Urothelium cell line (cell line): ENCODE measurements at places on chromosomes 1 and 21.

DNA sequence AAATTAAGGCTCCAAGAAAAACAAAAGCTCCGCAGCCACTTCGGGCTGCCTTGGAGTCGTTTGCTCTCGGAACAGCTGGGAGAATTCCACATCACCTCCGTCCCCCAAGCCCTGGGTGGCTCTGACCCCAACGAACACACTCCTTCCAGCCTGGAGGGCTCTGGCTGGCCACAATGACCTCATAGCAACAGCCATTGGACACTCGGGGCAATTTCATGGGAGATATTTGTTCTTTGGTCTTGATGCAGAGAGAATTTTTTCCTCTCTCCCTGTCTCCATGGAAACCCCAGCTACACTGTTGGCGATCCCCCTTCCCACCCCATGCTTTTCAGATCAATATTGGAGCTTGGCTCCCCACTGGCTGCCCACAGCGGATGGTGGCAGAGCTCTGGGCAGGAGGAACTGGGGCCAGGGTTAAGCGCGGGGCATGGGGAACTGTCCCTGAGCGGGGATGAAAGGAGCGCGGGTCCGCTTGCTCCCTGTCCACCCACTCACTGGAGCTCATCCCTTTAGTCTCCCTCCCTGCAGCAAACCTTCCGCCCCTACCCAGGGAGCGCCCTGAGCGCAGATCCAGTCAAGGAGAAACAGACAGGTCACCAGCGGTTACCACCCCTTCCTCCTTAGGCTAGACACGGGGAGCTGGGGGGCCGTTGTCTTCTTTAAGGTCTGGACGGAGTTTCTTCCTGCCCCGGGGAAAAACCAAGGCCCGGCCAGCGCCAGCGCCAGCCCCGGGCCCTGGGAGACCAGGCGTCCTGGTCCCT, 1.2 kb downstream of the WNT4 start:
- DNase-seq, result no peak

DNA sequence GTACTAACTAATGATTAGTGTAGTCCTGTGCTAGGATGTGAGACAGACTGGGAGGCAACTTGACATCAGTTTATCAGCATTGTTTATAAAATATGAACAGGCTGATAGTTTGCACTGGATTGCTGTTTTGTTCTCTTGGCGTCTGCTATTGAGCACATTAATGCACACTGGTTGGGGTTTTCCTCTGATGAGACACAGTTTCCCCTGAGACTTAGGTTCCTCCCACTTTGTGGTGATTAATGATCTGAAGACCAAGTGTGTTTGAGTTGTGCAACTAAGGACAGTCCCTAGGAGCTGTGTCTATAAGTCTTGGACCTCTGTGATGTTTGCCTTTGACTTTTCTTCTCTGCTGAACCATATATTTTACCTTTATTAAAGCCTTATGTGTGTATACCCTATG, 1015.4 kb downstream of the AMY1C start:
- DNase-seq, result no peak

GRCh38 chr1:201828217-201828819, 639 bp upstream of the IPO9 start:
- DNase-seq, result no peak

GRCh38 chr1:47709872-47710231, 272.0 kb downstream of the FOXD2 start:
- DNase-seq, result peak; percentile 36

- DNase-seq, result no peak
Observed at GRCh38 chr21:42552407-42553336, 39.0 kb downstream of the SLC37A1 start.

GRCh38 chr1:116769561-116769977, 15.3 kb downstream of the CD2 start:
- no peak for DNase-seq

DNA sequence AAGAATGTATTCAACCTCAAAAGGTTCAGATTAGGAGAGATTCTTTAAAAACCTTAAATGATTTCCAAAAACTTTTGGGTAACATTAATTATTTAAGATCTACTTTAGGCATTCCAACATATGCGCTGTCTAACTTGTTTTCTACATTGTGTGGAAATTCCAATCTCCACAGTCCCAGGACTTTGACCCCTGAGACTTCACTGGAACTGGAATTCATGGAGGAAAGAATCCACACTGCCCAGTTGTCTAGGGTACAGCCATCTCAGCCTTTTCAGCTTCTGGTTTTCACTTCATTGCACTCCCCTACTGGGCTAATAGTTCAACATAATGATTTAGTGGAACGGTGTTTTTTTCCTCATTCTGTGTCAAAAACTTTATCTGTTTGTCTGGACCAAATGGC, 161.5 kb downstream of the IER5 start:
- no peak for DNase-seq

- no peak for DNase-seq
Observed at GRCh38 chr1:223423641-223424233, 30.5 kb downstream of the CCDC185 start.
